ENCODE measurements at places on chromosomes 6 and 20.

DNA sequence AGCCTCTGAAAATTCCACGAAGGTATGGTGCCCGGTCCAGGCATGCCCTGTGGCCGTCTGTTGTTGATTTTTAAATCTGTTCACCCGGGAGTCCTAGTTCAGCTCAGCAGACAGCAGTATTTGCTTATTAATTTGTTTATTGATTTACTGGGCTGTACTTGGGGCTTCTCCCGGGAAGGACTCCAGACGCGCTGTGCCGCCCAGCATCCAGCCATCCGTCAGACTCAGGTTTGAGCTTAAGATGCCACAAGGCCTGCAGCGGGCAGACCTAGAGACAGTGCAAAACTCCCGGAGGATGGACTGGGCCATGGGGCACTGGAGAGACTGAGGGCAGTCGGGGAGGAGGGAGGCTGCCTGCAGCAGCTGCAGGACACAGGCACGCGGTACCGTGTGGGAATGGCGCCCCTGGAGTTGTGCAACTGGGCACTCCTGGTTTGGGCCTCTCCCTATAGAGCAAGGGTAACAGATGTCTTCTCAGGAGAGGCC lies 17.3 kb upstream of the CCDC167 start:
- no peak for DNase-seq

- no peak for DNase-seq
These were observed 193.8 kb upstream of the PRSS16 start for GRCh38 chr6:27053738-27054137.

DNA sequence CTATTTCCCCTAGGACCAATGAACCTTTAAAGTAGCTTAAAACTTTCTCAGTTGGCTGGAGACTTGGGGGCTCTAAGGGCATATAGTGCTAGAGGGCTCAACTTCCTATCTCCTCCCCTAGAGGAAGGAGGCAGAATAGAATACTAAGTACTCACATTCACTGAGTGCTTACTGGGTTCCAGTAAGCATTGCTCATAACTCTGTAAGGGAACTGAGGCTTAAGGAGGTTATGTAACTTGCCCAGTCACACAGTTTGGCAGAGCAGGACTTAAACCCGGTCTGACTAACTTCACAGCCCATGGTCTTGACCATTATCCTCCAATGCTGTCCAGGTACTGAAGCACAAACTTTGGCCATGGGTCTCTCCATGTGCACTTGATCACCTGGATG lies 12.5 kb downstream of the SESN1 start:
- no peak for DNase-seq

DNA sequence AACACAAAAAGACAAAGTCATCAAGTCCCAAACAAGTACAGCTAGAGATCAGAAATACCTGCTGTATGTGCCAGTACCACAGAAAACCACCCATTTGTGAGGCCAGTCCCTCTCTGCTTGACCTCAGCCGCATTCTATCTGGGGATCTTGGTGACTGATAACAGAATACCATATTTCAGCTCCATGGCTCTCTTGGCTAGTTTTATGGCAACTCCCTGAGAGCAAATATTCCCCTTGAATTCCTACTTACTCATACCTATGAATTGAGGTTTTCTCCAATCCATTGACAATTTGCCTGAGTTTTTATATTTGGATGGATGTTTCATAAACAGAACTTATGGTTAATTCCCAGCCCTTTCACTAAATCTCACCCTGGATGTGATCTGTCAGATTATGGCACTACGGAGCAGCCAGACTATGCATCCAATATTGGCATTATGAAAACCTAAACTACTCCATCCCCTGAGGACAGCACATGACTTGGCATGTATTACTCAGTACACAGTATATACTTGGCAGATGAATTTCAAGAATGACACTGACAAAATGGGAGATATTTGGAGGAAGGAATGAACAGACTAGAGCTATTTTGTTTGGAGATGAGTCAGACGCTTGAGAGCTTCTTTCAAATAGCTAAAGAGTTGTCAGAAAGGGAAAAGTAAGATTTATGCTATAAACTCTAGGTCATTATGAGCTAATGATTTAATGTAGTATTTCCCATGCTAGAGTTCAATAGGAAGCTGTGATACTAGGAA lies 95.7 kb downstream of the PRDM1 start:
- DNase-seq = no peak

- no peak for DNase-seq
These were observed 229.1 kb upstream of the FLRT3 start for GRCh38 chr20:14566505-14566904.

DNA sequence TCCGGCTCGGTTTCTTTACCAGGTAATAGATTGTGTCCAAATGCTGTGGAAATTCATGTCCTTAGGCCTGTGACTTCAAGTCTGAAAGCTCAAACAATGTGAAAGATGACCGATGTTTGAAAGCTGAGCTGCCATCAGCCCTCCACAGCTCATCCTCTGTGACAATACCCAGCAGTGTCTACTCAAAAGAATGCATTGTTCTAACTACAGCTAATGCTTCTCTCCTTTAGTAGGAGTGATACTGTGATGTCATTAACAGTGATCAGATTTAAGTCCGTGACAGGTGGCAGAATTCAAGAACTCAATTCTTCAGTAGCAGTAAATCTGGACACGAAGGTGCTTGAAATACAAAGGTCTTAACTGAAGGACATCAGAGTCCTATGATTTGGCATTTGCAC lies 97.3 kb downstream of the RCAN2 start:
- DNase-seq = no peak

- no peak for DNase-seq
These were observed 39.7 kb upstream of the PTCHD4 start for GRCh38 chr6:48150701-48151100.

DNA sequence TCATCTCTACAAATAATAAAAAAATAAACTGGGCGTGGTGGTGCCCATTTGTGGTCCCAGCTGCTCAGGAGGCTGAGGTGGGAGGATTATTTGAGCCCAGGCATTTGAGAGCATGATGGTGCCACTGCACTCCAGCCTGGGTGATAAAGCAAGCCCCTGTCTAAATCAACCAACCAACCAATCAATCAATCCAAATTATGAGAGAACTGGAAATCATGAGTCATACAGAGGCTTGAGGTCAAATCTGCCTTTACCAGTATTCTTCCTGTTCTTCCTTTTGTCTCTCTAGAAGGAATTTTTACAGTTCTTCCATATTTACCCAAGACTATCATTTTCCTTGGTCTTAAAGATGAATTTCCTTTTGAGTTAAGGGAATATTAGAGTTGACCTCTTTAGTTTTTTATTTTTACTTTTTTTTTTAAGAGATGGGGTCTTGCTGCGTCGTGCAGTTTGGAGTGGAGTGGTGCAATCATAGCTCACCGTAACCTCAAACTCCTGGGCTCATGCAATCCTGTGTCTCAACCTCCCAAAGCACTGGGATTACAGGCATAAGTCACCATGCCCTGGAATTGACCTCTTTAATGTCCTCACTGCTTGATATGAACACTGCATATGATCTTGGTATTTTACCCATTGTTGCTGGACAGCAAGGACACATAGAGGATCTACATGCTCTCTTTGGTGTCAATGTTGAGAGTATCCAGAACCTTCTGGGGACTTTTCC lies 44.1 kb upstream of the TXNDC5 start:
- no peak for DNase-seq

- DNase-seq = no peak
These were observed 705.7 kb upstream of the SLC35B3 start for GRCh38 chr6:9140951-9141460.

GRCh38 chr6:97524811-97525210 lies 241.8 kb upstream of the MMS22L start:
- DNase-seq = no peak

DNA sequence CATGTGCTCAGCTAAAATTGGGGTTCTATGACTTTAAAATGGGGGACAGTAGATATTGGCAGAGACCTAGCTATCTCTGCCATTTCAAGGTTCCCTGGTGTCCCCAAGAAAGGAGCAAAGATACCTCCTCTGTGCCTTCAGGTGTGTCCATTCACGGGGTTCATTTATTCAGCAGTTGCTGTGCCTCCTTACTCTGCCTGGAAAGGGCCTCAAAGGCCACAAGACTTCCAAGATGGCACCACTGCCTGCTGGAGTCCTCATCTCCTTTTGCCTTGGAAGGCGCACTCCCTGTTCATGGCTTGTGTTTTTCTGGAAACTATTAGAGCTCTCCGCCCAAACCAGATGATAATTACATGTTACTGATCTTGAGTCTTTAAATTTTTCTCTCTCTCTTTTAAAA lies 3.9 kb upstream of the ZBP1 start:
- DNase-seq = no peak

DNA sequence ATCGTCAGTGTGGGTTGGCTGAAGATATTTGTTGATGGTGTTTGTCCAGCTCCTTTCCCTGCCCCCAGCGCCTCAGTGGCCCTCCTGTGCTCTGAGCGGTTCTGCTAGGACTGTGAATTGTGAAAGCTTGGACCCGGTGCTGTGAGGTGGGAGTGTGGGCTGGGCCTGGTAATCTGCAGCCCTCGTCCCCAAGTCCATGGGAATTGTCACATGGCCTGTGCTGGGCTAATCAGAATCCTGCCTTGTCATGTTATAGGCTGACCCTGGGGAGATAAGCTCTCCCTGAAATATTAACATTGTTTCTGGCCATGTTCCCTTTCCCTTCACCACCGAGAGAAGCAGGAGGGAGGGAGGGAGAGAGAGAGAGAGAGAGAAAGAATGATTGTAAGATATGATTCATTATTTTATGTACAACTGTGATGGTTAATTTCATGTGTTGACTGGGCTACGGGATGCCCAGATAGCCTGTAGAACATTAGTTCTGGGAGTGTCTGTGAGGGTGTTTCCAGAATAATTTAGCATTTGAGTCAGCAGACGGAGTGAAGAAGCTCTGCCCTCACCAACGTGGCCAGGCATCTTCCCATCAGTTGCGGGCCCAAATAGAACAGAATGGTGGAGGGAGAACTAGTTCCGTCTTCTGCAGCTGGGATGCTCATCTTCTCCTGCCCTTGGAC lies 62.4 kb downstream of the TFAP2C start:
- no peak for DNase-seq

GRCh38 chr6:131967948-131968347 lies 16.8 kb upstream of the CCN2 start:
- DNase-seq = no peak

- no peak for DNase-seq
These were observed 46.7 kb downstream of the LRRN4 start for GRCh38 chr20:6007094-6007528.

- no peak for DNase-seq
These were observed 80.5 kb upstream of the SYNDIG1 start for GRCh38 chr20:24388828-24389380.

- no peak for DNase-seq
These were observed 51.6 kb downstream of the LAMA4 start for GRCh38 chr6:112202639-112203341.

GRCh38 chr6:97677626-97678025 lies 394.6 kb upstream of the MMS22L start:
- no peak for DNase-seq

DNA sequence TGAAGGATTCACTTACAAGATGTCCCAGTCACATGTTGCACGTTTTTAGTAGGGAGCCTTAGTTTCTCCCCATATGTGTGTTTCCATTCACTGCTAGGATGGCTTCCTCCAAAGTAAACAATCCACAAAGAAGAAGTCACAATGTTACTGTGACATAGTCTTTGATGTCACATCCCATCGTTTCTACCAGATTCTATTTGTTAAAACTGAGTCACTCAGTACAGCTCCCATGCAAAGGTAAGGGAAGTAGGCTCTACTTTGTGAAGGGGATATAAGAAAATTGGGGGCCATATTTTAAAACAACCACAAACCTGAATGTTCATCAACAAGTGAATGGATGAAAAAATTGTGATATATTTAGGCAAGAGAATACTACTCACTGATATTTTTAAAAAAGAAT lies at the start of the genes OR11A1 and OR2H1:
OR11A1 (minus strand) TSS at position 101 of the 400 bp plus-strand sequence. CDS start 29,430 bp downstream, outside the sequence.
OR2H1 (plus strand) TSS at position 185 of the 400 bp plus-strand sequence. CDS start 4,615 bp downstream, outside the sequence.
- no peak for DNase-seq

GRCh38 chr6:165599121-165599520 lies 63.9 kb downstream of the PDE10A start:
- DNase-seq = no peak

- DNase-seq = no peak
These were observed 24.9 kb downstream of the DPPA5 start for GRCh38 chr6:73329201-73329600.

GRCh38 chr6:22546236-22546635 lies 23.1 kb upstream of the HDGFL1 start:
- DNase-seq = no peak

DNA sequence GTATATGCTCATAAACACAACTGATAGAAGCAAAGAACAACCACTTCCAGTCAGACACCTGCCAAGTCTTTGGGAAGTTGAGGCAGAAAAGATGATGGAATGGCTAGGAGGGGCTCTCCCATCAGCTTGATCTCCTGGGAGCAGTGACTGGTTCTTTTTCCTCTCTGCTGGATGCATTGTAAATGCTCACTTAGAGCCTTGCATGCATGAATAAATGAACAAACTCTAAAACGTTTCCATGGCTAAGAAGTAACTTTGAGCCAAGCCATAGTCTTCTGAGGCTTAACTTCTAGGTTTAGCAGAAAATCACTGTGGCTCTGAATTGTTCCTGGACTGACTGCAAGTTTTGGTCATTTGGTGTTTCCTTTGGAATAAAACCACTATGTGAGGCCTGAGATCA lies 166.4 kb upstream of the CITED2 start:
- DNase-seq = no peak

GRCh38 chr6:41900861-41901260 lies 5.7 kb upstream of the USP49 start:
- no peak for DNase-seq

- no peak for DNase-seq
These were observed 163.2 kb upstream of the BTBD3 start for GRCh38 chr20:11754451-11754850.

DNA sequence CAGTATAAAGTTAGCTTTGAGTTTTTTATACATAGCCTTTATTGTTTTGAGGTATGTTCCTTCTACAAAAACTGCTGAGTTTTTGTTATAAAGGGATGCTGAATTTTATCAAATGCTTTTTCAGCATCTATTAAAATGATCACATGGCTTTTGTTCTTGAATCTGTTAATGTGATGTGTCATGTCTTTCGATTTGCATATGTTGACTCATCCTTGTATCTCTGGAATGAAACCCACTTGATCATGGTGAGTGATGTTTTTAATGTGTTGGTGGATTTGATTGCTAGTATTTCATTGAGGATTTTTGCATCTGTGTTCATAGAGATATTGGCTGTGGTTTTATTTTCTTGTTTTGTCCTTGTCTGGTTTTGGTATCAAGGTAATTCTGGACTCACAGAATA lies 24.7 kb upstream of the BLCAP start:
- DNase-seq = no peak

GRCh38 chr6:3457710-3458602 lies 1.1 kb upstream of the SLC22A23 start:
- DNase-seq = no peak

GRCh38 chr6:44435500-44435899 lies 48.0 kb downstream of the CDC5L start:
- DNase-seq = no peak

DNA sequence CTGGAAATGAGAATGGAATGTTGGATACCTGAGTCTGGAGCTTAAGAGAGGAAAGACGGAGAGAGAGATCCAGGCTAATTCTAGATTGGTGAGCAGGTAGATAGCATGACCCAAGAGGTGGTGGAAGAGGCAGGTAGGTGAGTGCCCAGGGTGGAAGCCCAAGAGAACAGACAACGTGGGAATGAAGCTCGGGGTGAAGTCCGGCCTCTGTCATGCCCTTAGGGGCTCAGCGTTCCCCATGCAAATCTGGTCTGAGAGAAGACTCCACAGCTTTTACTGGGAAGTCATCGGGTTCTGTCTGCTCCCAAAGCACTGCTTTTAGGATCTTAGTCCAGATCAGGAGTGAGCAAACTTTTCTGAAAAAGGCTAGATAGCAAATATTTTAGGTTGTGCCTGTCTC lies 3.6 kb downstream of the NELFCD start:
- no peak for DNase-seq

Measured in T-helper 17 cell (primary cell).